ENCODE measurements at places on chromosomes 5 and 9. TPM values are rescaled to one million over a fixed set of nuclear protein-coding genes. Genes with fewer than 3 reads are reported as not detected.

The SLC6A19 gene
- not detected for total RNA-seq

- no peak for DNase-seq
Observed at GRCh38 chr5:117892360-117892759, 1096.0 kb downstream of the DTWD2 start.

The SLC23A1 gene
- total RNA-seq = not detected

The ADGRV1 gene
- 0.08 TPM for total RNA-seq

DNA sequence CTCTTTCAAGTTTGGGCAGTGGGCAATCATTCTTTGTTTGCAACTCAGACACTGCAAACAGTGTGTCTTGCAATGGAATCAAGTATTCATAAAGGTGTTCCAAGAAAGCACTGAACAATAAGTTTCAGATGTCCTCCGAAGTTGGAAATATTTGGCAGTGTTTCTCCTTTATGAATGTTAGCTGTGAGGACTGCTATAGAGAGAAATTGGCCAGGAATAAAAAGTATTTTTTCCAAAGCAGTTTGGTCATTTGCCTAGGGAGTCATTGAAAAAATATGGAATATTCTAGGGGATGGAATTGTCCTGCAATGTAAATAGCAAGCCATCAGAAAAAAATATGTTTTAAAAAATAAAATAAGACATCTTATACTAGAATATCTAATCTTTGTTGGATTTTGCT lies 688.6 kb upstream of the SEMA6A start:
- no peak for DNase-seq

DNA sequence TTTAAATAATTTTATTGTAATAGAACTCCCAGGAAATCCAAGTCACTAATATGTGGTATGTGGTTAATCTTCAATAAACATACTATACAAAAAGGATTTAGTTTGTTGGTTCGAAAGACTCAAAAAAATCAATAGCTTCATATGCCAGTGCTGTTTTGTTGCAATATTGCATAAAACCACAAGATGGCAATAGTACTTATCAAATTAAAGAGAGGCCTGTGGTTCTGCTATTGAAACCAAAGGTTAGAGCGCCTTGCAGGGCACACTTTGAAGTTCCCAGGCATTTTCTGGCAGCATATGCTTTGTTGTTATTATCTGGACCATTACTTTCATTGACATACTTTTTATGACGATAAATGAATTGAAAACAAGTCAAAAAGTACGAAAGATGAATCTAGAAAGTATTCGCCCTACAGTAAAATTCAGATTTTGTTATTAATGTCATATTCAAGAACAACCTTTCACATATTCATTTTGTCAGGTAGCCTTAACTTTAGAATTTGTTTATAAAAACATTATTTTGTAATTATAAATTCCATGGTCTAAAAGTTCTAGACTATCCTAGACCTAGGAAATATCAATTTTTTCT lies 316.3 kb downstream of the MCTP1 start:
- DNase-seq = no peak

DNA sequence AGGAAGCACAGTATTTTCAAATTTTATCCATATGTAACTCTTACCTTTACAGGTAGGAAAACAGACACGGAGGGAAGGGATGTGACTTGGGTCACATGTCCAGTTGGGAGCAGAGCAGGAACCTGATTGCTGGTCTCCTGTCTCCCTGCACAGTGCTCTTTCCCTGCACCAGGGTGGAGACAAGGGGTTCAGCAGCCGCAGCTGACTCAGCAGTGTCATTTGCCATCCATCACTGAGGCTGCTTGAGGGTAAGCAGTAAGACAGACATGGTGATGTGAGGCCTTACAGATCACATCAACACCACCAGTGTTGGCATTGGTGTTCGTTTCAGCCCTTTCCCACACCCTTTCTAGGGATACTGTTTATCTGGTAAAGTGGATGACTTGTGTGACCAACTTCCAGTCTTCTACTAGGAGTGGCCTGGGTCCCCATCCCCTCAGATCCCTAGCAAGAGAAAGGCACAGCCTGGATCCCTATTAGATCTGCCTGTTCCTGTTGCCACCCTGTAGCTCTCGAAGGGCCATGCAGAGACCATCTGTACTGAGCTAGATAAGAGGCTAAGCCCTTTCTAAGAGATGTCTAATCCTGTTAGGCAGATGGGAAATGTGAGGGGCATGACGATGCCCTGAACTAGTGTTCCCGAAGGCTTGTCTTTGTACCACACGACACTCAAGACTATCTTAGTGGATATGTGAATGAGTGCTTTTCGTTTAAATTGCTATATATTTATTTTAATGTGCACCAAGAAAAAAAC lies 29.1 kb downstream of the FRMPD1 start:
- no peak for DNase-seq

- DNase-seq = no peak
Observed at GRCh38 chr9:117720066-117720465, 15.9 kb downstream of the TLR4 start.

The TYRP1 gene
- not detected for total RNA-seq

DNA sequence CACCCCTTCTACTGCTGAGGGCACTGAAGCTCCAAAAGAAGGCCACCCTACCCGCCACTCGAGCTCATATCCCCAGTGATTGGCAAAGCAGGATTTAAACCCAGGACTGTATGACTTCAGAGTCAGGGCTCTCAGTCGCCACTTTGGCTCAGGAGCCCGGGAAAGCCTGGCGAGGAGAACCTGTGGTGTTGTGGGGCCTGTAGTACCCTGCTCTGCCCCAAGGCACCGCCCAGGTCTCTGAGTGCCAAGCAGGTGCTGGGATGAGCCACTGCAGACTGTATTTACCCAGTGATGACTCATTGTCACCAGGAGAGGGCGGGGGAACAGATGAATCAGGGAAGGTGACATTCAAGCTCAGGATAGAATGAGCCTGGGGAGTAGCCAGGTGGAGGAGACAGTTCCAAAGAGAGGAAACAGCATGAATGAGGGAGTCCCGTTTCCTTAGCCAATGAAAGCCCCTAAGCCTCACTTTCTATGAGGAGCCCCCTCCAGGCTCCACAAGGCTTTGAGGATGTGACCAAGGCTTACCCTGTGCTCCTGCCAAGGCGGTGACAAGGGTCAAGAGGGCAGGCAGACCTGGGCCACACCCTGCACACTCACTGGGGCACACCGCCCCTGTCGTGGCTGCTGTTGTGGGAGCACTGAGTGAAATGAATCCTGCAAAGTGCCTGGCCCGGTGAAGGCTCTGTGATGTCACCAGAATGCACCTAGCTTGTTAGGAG lies 17.8 kb upstream of the DPM2 start:
- DNase-seq = peak; percentile 78
